ENCODE measurements at places on chromosomes 11 and 22. TPM values are rescaled to one million over a fixed set of nuclear protein-coding genes. Genes with fewer than 3 reads are reported as not detected.
A peak's percentile ranks its signal among the peaks of the same experiment; 100 is the strongest.

- no peaks in the 10 kb centered on the region for H3K27me3 ChIP-seq
- H3K36me3 ChIP-seq, result no peaks in the 10 kb centered on the region
- no peak overlapping the region for H3K27ac ChIP-seq
- H3K4me1 ChIP-seq, result peaks cover 19% of the 10 kb centered on the region
- no peak overlapping the region for H3K4me3 ChIP-seq
Observed at GRCh38 chr11:74175920-74176319, 4.8 kb downstream of the PPME1 start.

- H3K4me1 ChIP-seq, result peaks cover 33% of the 10 kb centered on the region
- H3K27ac ChIP-seq, result peak overlapping the region; percentile 64
- H3K27me3 ChIP-seq, result no peaks in the 10 kb centered on the region
- H3K36me3 ChIP-seq, result no peaks in the 10 kb centered on the region
Observed at GRCh38 chr22:49934891-49935557, 16.6 kb downstream of the CRELD2 start.

DNA sequence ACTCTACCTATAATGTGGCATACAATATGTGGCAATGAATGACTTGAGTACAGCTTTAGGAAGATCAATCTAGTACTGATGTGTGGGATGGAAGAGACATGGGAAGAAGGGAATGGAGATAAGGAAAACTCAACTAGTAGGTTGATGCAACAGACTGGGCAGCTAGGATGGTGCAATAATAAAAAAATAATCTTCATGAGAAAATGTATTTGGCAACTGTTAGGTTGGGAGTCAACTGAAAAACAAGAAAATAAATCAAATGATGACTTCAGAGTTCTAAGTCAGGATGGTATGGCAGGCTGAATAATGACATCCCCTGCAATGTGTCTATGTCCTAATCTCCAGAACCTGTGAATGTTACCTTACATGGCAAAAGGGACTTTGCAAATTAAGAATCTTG, 236.8 kb upstream of the PITPNB start:
- no peak for DNase-seq
- H3K27ac ChIP-seq, result no peak overlapping the region
- H3K4me1 ChIP-seq, result no peaks in the 10 kb centered on the region
- no peaks in the 10 kb centered on the region for H3K36me3 ChIP-seq
- no peaks in the 10 kb centered on the region for H3K27me3 ChIP-seq
- H3K4me3 ChIP-seq, result no peak overlapping the region

- DNase-seq, result no peak
- no peaks in the 10 kb centered on the region for H3K36me3 ChIP-seq
- peaks cover 37% of the 10 kb centered on the region for H3K4me1 ChIP-seq
- no peaks in the 10 kb centered on the region for H3K27me3 ChIP-seq
- H3K4me3 ChIP-seq, result no peak overlapping the region
Observed at GRCh38 chr11:33259869-33260268, 2.7 kb downstream of the HIPK3 start.

GRCh38 chr11:134144744-134145143, 75.9 kb downstream of the JAM3 start:
- H3K27ac ChIP-seq, result no peak overlapping the region
- no peaks in the 10 kb centered on the region for H3K36me3 ChIP-seq
- no peak for DNase-seq
- H3K4me1 ChIP-seq, result no peaks in the 10 kb centered on the region

GRCh38 chr22:20015187-20015625, 1.4 kb downstream of the ARVCF start:
- H3K36me3 ChIP-seq, result no peaks in the 10 kb centered on the region
- no peaks in the 10 kb centered on the region for H3K27me3 ChIP-seq
- DNase-seq, result no peak
- peak overlapping the region; percentile 63 for H3K27ac ChIP-seq
- H3K4me3 ChIP-seq, result no peak overlapping the region
- H3K4me1 ChIP-seq, result peaks cover 32% of the 10 kb centered on the region

- no peak for DNase-seq
- no peaks in the 10 kb centered on the region for H3K27me3 ChIP-seq
- H3K4me3 ChIP-seq, result no peak overlapping the region
- no peaks in the 10 kb centered on the region for H3K36me3 ChIP-seq
- no peak overlapping the region for H3K27ac ChIP-seq
Observed at GRCh38 chr11:90100431-90100830, 14.7 kb downstream of the UBTFL1 start.

DNA sequence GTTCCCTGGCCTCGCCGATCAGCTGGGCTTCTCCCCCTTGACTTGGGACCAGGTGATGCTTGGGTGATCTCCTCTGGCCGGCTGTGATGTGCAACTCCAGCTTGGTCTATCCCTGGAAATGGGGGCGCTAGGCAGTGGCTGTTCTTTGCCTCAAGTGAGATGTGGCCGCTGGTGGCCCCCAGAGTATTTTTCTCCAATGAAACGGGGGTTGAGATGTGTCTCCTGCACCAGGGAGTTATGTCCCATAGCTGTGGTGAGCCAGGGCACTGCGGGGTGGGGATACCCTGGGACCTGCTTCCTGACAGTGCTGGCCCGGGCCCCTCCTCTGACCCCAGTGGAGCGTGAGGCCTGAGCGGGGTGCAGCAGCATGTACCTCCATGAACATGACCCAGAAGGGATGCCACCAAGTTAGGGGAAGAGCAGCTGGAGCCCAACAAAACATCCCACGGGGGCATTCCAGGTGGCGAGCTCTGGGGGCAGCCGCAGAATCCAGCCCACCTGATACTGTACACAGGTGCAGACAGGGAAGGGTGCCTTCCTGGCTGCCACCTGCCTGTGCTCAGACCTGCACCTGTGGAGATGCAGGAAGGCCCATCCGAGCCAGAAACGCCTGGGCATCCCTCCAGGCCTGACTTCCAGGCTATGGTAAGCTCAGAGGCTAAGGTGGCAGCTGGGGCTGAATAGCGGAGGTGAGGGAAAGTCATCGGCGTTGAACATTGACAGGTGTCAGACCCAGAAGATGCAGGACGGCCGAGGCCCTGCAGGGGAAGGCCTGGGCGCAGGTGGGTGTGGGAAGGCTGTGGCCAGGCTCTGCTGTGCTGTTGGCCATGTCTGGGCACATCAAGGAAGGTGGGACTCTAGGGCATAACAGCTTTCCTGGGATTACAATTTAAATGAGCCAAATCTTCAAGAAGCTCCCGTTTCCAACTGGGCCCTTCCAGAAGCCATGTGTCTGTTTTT, 97.3 kb downstream of the CTTN start:
- H3K27ac ChIP-seq, result no peak overlapping the region
- H3K27me3 ChIP-seq, result no peaks in the 10 kb centered on the region
- H3K4me1 ChIP-seq, result no peaks in the 10 kb centered on the region
- no peak overlapping the region for H3K4me3 ChIP-seq
- H3K36me3 ChIP-seq, result no peaks in the 10 kb centered on the region

DNA sequence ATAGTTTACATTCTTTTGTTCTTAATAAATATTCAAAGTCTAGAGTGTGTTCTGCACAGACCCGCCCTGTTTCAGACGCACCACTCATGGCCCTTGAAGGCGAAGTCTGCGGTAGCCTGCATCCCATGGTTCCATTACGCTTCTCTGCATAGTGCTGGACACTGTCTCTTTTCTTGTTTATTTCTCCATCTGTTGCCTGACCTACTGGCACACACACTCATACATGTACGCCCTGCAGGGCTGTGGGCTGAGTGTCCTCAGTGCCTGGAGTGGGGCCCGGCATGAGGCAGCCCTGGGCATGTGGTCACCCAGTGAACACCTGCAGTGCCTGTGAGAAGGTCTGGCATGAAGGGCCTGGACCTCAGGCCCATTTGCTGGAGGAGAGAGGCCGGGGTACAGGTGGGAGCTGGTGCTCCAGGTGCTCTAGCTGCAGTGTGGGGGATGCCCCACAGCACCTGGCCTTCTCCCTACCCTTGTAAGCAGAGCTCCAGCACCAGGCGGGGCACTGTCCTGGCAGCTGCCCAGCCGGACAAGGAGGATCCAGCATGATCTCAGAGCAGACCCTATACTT, 404.1 kb downstream of the TBC1D22A start:
- DNase-seq, result no peak
- H3K4me1 ChIP-seq, result no peaks in the 10 kb centered on the region
- H3K27me3 ChIP-seq, result no peaks in the 10 kb centered on the region
- H3K4me3 ChIP-seq, result no peak overlapping the region
- no peak overlapping the region for H3K27ac ChIP-seq
- H3K36me3 ChIP-seq, result no peaks in the 10 kb centered on the region

- DNase-seq, result no peak
- H3K27ac ChIP-seq, result no peak overlapping the region
- H3K4me1 ChIP-seq, result no peaks in the 10 kb centered on the region
Observed at GRCh38 chr22:47673557-47673956, 911.1 kb downstream of the TBC1D22A start.

GRCh38 chr11:61004180-61004611, 32.7 kb downstream of the CD6 start:
- H3K27ac ChIP-seq, result no peak overlapping the region
- peaks cover 12% of the 10 kb centered on the region for H3K36me3 ChIP-seq
- DNase-seq, result no peak

DNA sequence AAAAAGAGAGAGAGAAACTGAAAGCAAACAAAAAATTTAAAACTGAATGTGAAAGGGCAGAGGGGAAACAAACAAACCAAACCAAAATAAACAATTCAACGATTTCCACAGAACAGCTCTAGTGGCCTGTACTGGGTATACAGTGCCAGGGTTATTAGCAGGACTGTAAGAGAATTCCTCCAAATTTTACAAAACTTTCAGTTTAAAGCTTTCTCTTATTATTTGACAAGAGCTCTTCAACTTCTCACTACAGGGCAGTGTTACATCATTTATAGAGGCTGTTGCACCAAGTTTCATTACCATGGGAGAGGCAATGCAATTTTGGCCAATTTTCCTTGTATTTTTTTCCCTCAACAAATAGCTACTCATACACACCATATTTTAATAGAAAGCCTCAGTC, 44.3 kb upstream of the CLPB start:
- no peak overlapping the region for H3K4me3 ChIP-seq
- no peak for DNase-seq
- H3K27ac ChIP-seq, result no peak overlapping the region
- no peaks in the 10 kb centered on the region for H3K27me3 ChIP-seq

HBE1 gene
- total RNA-seq, result not detected

PHOX2A gene
- not detected for total RNA-seq

IFITM1 gene
- total RNA-seq, result 75.9 TPM

GAL3ST3 gene
- not detected for total RNA-seq

All from CD8-positive, alpha-beta memory T cell (primary cell).